ENCODE measurements at places on chromosomes 6 and 20.

DNA sequence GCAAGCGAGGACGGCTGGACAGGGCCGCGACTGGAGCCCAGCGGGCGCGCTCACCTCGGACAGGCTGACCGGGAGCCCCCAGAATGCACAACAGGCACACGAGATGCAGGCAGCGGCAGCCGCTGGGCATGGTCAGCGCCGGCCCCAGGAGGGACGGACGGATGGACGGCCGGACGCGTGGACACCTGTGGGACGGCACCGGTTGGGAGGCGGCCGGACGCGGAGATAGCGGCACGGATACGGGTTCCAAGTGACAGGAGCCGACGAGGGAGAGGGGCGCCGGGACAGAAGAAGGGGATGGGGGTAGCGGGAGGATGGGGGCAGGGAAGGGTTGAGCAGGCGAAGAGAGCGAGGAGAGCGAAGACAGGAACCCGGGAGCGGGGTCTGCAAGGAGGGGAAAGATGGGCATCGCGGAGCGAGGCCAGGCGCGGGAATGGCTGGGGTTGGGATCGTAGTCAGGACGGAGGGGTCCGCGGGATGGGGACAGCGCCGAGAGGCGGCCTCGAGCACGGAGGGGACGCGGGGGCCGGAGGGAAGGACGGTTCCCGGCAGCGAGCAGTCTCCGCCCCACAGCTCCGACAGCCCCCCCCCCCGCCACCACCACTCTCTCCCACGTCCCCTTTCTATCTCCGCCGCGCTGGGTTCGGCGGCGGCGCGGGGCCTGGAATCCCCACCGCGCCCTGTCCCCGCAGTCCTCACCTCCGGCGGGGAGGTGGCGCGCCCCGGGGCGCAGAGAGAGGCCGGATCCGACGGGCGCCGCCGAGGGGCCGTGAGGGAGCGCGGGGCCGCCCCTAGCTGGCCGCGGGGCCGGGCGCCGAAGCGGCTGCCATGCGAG is 435 bp downstream of the DLK2 start:
- no peak for DNase-seq

GRCh38 chr6:37547564-37548061 is 47.9 kb upstream of the CCDC167 start:
- DNase-seq, result peak; percentile 61

DNA sequence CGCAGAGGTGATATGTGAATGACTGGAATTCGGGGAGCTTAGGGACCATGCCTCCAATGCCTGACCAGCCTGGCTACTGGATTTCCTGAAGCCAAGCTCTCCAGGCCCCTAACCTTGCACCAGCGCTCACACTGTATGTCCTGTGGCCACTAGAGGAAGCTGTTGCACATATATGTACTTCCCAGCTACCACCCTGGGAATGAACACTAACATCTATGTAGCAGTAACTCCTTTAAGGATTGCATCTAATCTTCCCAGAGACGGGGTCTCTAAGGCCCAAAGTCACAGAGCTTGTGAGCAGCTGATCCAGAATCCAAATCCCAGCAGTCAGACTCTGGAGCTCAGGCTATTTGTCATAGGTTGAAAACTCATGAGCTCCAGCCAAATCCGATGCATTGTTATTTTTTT is 20.4 kb upstream of the BPIFB1 start:
- no peak for DNase-seq

GRCh38 chr20:17912916-17913315 is 55.7 kb downstream of the SNX5 start:
- DNase-seq, result no peak

- peak; percentile 93 for DNase-seq
These were observed 44.8 kb downstream of the FGD2 start for GRCh38 chr6:37050045-37050853.

GRCh38 chr6:38110481-38110971 is 291.0 kb downstream of the ZFAND3 start:
- DNase-seq, result no peak

DNA sequence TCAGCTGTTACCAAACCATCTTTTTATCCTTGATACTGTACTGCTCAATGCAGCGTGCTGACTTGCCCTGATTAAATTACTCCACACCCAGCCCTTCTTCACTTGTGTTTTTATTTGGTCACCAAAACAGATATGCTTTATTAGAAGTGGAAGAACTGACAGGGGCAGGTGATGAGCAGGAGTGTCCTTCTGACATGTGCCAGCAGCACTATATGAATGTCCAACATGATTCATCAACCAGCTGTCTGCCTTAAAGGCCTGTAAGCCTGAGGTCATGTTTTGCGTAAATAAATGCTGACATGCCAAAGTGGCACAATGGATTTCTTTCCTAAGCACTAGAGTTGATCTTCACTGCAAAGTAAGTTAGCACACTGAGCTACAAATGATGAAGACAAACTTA is 15.4 kb downstream of the POPDC3 start:
- no peak for DNase-seq

GRCh38 chr20:45456632-45457031 is 12.9 kb upstream of the WFDC2 start:
- DNase-seq, result peak; percentile 61

- no peak for DNase-seq
These were observed 22.6 kb downstream of the NOL4L start for GRCh38 chr20:32562495-32562911.

GRCh38 chr20:32162351-32162750 is 45.2 kb downstream of the PLAGL2 start:
- no peak for DNase-seq

GRCh38 chr20:17233626-17234025 is 6.8 kb downstream of the PCSK2 start:
- no peak for DNase-seq

Data from activated CD8-positive, alpha-beta memory T cell treated with anti-CD3 and anti-CD28 coated beads, Interleukin-2, amount 10 ng/mL, durations not matched to agents 7 days and 5 days (primary cell).